ENCODE measurements at places on chromosomes 16 and 17.

DNA sequence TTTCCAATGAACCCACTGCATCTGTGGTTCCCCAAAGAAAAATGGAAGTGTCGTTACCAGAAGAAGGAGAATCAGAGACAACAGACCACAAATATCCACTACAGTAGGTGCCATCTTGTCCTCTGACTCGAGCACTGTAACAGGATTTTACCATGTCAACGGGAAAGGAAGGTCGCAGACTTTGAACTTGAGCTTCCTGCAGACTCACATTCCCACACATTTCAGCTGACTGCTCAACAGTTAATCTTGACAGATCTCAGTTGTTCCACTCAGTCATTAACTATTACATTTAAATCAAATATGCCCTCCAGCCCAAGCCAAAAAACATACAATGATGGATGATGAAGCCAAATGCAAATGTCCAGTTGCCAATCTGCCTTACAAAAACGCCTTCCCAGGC, 37.0 kb downstream of the GAS7 start:
- no peak for DNase-seq

GRCh38 chr16:19837331-19837980, 47.2 kb downstream of the GPRC5B start:
- no peak for DNase-seq

GRCh38 chr17:82236142-82236971, 7.5 kb downstream of the SLC16A3 start:
- DNase-seq: no peak

DNA sequence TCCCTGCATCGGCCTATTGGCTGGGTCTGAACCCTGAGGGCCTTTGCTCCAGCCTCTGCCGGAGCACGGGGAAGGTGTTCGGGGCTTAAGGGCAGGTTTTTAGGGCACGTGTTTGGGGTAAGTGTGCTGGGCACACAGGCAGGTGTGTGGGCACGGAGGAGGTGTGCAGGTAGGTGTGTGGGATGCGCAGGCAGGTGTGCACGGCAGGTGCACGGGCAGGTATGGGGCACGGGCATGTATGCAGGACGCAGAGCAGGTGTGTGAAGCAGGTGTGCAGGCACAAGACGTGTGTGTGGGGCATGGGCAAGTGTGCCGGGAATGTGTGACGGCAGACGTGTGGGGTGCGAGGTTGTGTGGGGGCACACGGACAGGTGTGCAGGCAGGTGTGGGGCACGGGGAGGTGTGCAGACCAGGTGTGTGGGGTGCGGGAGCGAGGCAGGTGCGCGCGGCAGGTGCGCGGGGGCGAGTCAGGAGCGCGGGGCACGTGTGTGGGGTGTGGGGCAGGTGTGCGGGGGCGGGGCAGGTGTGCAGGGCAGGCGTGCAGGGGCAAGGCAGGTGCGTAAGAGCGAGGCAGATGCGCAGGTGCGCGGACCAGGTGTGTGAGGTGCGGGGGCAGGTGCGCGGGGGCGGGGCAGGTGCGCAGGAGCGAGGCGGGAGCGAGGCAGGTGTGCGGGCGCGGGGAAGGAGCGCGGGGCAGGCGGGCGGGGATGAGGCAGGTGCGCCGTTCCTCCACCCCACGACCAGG, 28.6 kb upstream of the METRNL start:
- peak; percentile 71 for DNase-seq

GRCh38 chr16:81106826-81107503, 10.8 kb upstream of the GCSH start:
- no peak for DNase-seq

DNA sequence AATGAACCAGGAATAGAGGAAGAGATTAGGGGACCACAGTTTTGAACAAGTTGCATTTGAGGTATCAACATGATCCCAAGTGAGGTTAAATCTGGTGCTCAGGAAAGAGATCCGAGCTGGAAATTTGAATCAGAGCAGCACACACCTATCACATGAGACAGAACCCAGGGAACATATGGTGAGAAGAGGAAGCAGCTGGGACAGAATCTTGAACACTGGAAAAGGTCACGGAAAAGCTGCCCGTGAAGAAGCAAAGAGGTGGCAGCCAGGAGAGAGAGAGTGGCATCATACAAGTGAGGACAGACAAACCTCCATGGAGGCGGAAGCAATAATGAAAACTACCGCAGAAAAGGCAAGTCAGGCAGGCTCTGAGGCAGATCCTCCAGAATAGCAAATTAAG, 36.1 kb downstream of the USP31 start:
- DNase-seq: no peak

GRCh38 chr17:46817901-46818209, 637 bp downstream of the WNT3 start:
- DNase-seq: no peak

GRCh38 chr17:43324205-43324893, 74.4 kb upstream of the ARL4D start:
- no peak for DNase-seq

- no peak for DNase-seq
Measured at GRCh38 chr17:34993031-34993430, 12.7 kb downstream of the LIG3 start.

DNA sequence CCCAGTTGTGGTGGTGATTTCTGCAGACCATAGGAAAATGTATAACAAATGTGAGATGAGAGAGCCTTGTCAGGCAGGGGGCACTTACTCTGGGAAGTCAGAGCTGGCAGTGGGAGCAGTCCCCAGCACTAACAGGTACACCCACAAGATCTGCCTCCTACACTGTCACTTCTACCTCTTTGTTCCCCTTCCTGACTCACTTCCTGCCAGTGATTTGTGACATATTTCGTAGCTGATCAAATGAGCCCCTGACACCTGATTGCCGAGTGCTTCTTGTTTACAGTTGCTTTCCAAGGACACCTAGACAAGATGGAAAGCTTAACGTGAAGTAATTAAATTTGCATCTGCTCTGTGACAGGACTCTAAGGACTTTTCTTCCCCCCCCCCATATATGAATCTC, 40.5 kb downstream of the FTO start:
- no peak for DNase-seq

DNA sequence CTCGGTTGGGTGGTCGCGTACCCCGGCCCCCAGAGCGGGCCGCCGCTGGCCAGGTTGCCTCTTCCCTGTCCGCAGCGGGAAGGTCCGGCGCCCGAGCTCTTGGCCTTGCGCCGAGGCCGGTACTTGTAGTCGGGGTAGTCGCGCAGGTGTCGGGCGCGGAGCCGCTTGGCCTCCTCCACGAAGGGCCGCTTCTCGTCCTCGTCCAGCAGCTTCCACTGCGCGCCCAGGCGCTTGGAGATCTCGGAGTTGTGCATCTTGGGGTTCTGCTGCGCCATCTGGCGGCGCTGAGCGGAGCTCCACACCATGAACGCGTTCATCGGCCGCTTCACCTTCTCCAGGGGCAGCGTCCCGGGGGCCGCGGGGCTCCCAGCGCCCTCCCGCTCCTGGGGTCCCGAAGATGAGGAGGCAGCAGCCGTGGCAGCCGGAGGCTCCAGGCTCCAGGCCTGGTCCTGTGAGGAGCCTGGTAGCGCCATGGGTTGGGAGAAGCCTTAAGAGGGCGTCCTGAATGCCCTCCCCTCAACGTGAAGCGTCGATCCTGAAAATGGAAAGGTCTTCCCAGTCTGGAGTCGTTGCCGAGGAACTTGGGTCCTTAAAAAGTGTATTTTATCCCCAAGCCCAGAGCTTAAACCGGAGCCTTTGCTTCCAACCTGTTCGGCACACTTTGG, 558 bp downstream of the SOX15 start:
- DNase-seq: no peak

- no peak for DNase-seq
Measured at GRCh38 chr16:84889066-84889465, 69.3 kb downstream of the CRISPLD2 start.

GRCh38 chr16:1991588-1991947, 1.8 kb downstream of the SYNGR3 start:
- no peak for DNase-seq

DNA sequence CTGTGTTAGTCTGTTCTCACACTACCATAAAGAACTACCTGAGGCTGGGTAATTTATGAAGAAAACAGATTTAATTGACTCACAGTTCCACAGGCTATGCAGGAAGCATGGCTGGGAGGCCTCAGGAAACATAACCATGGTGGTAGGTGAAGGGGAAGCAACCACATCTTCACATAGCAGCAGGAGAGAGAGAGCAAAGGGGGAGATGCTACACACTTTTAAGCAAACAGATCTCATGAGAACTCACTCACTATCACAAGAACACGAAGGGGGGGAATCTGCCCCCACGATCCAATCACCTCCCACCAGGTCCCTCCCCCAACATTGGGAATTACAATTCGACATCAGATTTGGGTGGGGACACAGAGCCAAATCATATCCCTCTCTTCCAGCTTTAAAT, 31.8 kb upstream of the NXPH3 start:
- DNase-seq: peak; percentile 19

DNA sequence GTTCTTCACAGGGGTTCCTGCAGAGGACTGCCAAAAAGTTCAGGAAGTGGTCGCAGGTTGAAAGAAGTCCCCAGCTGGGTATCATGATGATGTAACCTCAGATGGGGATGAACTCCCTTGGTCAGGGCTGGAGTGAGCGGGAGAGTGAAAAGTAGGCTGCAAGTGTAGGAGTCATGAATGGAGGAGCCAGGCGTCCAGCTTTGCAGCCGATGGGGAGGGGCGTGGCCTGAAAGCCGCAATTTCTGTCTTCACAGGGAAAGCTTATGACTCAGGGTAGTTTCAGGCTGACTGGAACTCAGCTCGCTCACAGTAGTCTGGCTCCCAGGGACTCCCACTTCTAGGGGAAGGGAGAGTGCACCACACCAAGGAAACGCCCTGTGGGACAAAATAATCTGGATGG, 70.0 kb upstream of the HS3ST3A1 start:
- DNase-seq: no peak

DNA sequence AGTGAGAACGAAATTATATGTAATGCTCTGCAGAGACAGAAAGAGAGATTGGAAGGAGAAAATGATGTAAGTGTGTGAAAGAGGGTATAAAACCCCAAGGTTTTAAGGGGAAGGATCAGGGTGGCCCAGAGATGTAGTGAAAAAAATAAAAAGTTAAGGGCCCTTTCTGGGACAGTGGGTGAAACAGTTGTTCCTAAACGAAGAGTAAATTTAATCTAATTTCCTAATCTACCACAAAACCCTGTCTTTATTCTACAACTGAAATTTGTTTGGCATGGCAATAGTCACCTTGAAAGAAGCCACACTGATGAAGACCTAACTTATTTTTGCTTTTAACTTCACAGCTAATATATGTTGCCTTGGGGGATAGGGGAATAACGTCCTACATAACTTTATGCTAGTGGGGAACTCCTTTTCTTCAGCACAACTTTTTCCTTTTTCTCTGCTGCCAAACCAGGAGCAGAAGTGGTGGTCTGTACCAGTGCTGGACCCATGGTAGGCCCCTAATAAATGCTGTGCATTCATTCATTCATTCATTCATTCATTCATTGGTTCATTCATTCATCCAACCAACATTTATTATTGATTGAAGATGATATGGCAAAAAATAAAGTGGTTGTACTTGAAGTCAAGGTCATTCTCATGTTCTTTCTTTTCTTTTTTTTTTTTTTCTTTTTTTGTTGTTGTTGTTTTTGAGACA, 25.4 kb downstream of the CALCOCO2 start:
- no peak for DNase-seq

- no peak for DNase-seq
Measured at GRCh38 chr17:34206569-34206968, 48.5 kb upstream of the CCL2 start.

GRCh38 chr16:18049547-18050133, 286.9 kb downstream of the NPIPA8 start:
- DNase-seq: no peak

GRCh38 chr17:8776881-8777280, 18.5 kb upstream of the SPDYE4 start:
- DNase-seq: no peak

GRCh38 chr16:50288920-50289319, 22.6 kb downstream of the ADCY7 start:
- DNase-seq: no peak

DNA sequence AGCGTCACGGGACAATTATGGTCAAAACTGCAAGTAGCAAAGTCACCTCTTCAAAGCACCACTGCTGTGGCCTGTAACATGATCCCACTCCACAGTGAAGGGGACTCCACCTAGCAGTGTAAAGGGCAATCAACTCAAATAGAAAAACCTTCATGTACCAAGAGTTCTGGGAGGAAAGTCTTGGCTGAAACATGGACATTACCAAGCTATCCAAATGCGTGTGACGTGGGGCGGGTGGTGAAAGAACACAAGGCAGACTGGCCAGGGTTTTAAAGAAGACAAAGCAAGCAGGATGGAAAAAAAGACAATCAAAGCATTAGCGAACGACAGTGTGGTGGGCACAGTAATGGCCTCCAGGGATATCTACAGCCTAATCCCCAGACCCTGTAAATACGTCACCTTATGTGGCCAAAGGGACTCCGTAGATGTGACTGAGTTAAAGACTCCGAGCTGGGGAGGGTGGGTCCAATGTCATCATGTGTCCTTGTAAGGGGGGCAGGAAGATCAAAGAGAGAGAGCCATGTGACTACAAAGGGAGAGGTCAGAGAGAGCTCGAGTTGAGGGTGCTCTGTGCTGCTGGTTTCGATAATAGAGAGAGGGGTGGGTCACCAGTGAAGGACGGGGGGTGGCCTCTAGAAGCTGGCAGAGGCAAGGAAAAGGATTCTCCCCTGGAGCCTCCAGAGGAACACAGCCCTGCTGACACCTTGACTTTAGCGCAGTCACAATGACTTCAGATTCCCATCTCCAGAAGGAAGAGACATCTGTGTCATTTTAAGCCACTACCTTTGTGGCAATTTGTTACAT, 6.0 kb downstream of the HSDL1 start:
- no peak for DNase-seq

DNA sequence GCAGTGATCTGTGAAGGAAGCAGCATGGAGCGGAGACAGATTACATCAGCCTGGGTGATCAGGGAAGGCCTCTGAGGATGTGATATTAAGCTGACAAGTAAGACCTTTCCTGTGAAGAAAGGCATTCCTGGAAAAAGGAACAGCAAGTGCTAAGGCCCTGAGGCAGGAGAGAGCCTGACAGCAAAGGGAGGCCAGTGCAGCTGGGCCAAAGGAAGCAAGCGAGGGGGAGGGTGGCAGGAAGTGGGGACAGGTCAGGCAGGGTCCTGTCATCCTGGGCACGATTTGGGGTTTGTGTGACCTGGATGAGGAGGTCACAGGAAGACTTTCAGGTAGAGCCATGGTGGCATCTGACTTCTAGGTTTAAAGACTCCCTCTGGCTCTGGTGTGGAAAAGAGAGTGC, 12.3 kb downstream of the CPNE2 start:
- DNase-seq: no peak

DNA sequence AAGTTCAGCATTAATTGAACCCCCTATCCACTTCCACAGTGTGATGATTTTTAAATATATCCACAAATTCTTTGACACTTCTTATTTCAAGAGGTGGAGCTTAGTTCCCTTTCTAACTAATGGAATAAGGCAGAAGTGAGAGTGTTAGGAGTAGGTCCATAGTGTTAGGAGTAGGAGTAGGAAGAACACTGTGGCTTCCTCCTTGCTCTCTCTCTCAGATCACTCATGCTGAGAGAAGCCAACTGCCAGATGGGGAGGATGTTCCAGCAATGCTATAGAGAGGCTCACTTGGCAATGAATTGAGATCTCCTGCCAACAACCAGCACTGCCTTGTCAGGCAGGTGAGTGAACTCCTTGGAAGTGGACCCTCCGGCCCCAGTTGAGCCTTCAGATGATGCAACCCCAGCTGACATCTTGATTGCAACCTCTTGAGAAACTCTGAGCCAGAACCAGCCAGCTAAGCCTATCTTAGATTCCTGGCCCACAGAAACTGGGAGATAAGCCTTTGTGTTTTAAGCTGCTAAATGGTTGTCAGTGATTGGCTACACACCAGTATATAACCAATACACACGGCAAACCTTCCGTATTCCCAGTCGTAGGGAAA, 44.3 kb downstream of the SPECC1 start:
- no peak for DNase-seq

- no peak for DNase-seq
Measured at GRCh38 chr17:81528651-81529436, 667 bp downstream of the FSCN2 start.

- no peak for DNase-seq
Measured at GRCh38 chr16:11224096-11224893, 31.7 kb downstream of the SOCS1 start.
